Thoracic aorta (tissue), 2 donors: ENCODE measurements at places on chromosomes 11 and 22.

DNA sequence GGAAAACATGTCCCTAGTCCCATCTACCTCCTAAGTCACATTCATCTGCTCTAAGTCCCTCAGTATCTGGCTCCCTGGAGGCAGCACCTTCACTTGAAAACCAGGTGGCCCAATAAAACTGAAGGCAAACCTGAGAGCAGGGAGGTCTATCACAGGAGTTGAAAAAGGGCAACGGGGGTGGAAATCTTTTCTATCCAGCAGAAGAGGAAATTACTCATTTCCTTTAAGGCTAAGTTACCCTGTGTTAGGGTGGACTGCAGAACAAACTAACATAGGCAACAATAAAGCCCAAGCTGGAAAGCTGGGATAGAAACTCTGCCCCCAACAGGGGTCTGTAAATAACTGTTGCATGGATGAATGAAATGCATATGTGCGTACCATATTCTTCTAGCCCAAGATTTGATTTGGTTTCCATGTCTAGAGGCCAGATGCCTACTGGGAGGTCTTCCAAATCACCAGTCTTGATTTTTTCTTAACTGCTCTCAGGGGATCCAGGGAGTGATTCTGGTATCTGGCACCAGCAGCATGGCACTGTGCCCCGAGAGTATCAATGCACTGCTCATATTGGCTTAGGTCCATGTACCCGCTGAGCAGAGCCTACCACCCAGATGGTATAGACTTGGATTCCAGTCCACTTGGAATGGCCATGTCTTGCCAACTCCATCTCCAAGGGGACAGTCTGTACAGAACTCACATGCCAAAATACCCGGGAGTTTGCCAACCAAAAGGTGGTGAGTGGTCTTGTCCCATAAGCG lies 350.0 kb upstream of the NCAM1 start:
- H3K27me3 ChIP-seq, result no peaks in the 10 kb centered on the region
- H3K36me3 ChIP-seq, result no peaks in the 10 kb centered on the region
- H3K4me1 ChIP-seq, result peaks cover 26% of the 10 kb centered on the region
- no peak overlapping the region for H3K4me3 ChIP-seq
- DNase-seq, result no peak

- no peaks in the 10 kb centered on the region for H3K36me3 ChIP-seq
- no peaks in the 10 kb centered on the region for H3K27me3 ChIP-seq
- no peaks in the 10 kb centered on the region for H3K4me1 ChIP-seq
- H3K27ac ChIP-seq, result no peak overlapping the region
- no peak overlapping the region for H3K4me3 ChIP-seq
- DNase-seq, result no peak
Measured at GRCh38 chr11:41003339-41004282, 455.8 kb downstream of the LRRC4C start.

GRCh38 chr22:29780748-29781676 lies 13.8 kb downstream of the UQCR10 start:
- DNase-seq, result no peak
- peaks cover 13% of the 10 kb centered on the region for H3K4me1 ChIP-seq
- no peaks in the 10 kb centered on the region for H3K36me3 ChIP-seq

GRCh38 chr11:118415062-118415738 lies 13.8 kb downstream of the ATP5MG start:
- DNase-seq, result no peak
- H3K36me3 ChIP-seq, result peaks cover 4% of the 10 kb centered on the region
- no peaks in the 10 kb centered on the region for H3K4me1 ChIP-seq
